ENCODE measurements at places on chromosomes 12 and 14.

- no peak for DNase-seq
These were observed 23.4 kb downstream of the PLEKHG3 start for GRCh38 chr14:64727551-64728071.

GRCh38 chr12:49825360-49825970 is 2.7 kb downstream of the NCKAP5L start:
- DNase-seq = no peak

- no peak for DNase-seq
These were observed 25.7 kb downstream of the PMCH start for GRCh38 chr12:102171951-102172350.

DNA sequence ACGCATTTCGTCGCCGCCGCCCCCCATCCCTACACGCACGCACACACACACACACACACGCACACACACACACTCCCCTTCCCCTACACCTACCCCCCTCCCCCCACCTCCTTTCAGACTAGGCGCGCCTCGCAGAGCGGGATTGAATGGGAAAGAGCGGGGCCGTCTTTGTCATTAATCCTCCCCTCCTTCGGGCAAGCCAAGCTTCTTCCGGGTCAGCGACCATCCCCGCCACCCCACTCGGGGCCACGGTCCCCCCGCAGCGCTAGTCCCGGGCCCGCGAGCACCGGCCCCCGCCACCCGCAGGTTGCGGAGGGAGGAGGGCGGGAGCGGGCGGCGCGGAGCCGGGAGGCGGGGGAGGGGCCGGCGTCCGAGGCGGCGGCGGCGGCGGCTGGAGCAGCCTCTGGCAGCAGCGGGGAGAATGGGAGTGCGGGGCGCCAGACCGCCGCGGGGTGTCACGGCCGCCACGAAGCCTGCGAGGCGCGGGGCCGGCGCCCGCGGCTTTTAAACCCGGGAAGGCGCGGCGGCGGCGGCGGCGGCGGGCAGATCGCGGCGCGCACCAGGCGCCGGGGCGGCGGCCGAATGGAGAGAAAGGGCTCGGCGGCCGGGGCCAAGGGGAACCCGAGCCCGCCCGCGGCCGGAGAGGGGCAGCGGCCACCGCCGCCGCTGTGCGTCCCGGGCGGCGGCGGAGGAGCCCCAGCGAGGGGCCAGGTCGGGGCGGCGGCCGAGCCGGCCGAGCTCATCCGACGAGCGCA is at the start of gene TTC9:
Gene TTC9 (plus strand): TSS at position 369 of the 755 bp plus-strand sequence. CDS start 214 bp downstream, at position 583.
- no peak for DNase-seq

- DNase-seq = no peak
These were observed 80.0 kb downstream of the NTF3 start for GRCh38 chr12:5511644-5512600.

GRCh38 chr12:122031342-122032216 is 9.9 kb downstream of the BCL7A start:
- DNase-seq = peak; percentile 30

DNA sequence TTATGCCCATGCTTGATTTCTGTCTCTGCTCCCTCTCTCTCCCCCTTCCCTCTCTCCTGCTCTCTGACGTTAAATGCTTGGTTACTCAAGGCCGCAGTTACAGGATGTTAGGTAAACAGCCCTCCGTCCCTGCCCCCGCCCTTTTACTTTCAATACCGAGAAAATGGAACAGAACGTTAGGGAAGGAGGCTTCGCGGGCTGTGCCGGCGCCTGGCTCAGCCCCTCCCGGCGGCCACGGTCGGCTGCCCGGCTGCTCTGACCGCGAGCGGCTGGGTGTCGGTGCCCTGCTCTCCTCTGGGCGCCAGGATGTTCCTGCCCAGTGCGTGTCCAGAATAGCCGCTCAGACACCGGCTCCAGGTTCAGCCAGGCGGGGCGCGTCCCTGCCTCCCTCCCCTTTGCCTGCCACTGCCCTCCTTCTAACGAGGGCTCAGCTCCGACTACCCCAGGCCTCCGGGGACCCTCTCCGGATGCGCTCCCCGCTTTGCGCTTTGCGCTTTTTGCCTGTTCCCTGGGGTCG is 166.1 kb downstream of the ADCK1 start:
- no peak for DNase-seq

DNA sequence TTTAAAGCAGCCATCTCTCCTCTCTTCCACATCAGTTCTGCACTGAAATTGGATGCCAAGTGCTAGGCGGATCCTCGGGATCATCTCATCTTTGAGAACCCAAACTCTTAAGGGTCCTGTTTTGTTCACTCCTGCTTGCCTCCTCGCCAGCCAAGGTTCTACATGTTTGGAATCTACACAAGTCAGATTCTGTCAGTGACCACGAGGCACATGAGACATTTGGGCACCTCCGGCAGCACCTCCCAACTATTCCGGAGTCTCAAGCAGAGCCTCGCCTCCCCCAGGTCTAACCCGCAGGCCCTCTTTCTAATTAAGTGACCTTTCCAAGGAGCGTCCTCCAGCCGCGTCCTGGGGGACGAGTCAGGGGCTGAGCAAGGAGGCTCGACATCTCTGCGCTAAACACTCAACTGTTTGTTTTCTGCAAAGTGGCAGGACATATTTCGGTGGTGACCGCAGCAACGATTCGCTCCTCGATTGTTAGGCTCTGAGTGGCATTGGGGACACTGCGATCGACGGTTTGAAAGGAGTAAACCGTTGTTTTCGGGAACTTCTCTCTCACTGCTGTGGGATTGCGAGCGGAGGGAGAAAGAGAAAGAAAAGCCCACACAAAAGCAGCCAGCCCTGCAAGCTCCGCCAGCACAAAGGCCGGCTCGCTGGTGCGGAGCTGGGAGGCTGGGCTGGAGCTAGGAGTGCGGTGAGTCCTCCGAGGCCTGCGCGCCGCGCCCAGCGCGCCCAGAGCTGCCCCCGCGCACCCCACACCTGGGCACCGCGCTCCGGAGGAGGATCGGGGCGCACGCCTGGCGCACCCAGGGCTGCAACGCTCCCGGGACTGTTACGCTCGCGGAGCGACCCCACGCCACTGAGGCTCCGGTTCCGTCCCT is 640 bp downstream of the ARMH4 start:
- DNase-seq = no peak

- no peak for DNase-seq
These were observed 30.6 kb downstream of the CDKL1 start for GRCh38 chr14:50366115-50366514.

DNA sequence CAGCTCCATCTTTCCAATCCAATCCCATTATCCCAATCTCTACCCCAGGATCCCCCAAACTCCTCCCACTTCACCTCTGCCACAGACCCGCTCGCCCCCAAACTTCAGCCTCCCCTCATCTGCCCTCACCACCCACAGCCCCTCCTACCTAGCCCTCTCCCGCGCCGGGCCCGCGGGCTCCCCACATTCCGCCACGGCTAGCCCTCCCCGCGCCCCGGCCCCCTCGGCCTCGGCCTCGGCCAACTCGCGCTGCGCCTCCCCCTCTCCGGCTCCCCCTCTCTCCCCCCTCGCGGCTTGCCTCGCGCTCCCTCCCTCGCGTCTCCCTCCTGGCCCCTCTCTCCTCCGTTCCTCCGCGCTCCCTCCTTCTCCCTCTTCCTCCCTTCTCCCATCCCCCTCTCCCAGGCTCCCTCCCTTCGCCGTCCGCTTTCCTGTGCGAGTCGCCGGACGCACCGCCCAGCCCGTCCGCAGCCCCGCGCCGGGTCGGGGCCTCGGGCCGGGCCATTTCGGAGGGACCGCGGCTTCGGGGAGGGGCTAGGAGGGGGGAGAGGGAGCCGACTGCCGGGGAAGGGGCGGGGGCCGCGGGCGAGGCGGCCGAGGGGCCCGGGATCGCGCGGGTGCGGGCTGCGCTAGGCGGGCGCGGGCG is at the start of gene ATN1:
Gene ATN1 (plus strand): TSS at position 581 of the 643 bp plus-strand sequence. CDS start 6,043 bp downstream, outside the sequence.
- DNase-seq = no peak

- no peak for DNase-seq
These were observed 5.6 kb downstream of the SH2B3 start for GRCh38 chr12:111411185-111411764.

DNA sequence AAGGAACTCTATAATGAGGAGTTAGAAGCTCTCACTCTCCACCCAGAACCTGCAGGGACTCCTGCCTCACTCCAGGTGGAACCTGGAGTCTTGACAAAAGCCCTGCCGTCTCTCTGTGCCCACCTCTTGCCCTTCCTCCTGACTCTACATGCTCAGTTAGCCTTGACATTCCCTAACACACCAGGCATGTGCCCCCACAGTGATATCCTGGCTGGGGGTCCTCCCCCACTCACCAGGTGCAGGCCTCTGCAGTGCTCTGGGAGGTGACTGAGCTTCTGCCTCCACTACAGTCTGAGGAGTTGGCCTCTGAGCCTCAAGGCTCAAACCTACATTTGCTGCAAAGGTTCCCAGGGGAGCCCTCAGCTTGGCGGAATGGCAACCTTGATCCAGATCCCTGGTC is 300.7 kb downstream of the ADGRD1 start:
- no peak for DNase-seq

GRCh38 chr14:69042299-69042698 is 63.2 kb upstream of the ACTN1 start:
- no peak for DNase-seq

- DNase-seq = no peak
These were observed 14.3 kb downstream of the MCRS1 start for GRCh38 chr12:49553512-49554088.

GRCh38 chr12:108008163-108008905 is 120.8 kb upstream of the WSCD2 start:
- no peak for DNase-seq

GRCh38 chr12:58657190-58657589 is 263.1 kb downstream of the LRIG3 start:
- no peak for DNase-seq

DNA sequence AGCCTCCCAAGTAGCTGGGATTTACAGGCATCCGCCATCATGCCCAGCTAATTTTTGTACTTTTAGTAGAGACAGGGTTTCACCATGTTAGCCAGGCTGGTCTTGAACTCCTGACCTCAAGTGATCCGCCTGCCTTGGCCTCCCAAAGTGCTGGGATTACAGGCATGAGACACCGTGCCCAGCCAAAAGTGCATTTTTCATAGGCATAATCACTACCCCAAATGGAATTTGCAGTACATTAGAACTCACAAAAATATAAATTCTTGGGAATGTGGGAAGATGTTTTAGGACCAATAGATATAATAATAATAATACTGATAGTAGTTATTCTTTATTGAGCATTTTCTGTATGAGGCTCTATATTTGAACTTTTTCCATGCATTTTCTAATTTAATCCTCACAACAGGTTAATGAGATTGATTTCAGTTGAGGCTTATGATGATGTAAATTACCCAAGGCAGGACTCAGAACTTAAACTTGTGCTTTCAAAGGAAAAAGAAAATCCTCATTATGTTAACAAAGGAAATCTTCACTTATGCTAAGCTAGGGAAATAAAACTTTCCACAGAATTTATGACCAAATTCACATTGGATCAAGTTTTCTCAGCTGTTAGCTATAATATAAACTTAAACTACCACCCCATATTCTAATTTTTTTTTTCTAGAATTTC is 121.6 kb downstream of the SRGAP1 start:
- no peak for DNase-seq

DNA sequence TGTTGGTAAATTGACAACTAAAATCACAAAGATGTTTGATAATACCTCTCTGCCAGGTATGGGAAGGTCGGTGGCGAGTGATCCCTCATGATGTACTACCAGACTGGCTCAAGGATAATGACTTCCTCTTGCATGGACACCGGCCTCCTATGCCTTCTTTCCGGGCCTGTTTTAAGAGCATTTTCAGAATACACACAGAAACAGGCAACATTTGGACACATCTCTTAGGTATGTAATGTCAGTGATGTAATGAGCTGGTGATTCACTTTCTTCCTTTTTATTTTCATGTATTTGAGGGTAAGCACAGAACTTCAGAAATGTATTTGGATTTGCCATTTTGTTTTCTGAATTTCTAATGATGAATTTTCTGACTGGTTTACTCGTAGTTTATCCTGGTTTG is 42.6 kb upstream of the LRTM2 start:
- DNase-seq = no peak

GRCh38 chr12:65959452-65959851 is 135.2 kb downstream of the HMGA2 start:
- no peak for DNase-seq
